CD8-positive, alpha-beta T cell (primary cell): ENCODE measurements at places on chromosomes 5 and 9.

DNA sequence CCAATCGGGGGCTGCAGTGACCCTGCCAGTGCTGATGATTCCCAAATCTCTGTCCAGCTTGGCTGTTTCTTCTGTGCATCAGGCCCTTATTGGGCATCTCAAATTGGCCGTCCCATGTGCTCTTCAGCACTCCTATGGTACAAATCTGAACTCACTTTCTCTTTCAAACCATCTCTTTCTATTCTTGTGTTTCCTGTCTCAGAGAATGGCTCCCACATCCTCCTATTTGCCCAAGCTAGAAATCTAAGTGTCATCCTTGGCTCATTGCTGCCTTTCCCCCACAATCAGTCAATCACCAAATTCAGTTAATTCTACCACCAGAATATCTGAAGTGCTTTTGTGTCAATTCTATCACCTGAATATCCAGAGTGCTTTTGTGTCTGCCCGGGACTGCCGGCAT is 336.6 kb downstream of the CWC27 start:
- no peak for DNase-seq

GRCh38 chr5:79697222-79698170 is 7.9 kb downstream of the CMYA5 start:
- DNase-seq = no peak

DNA sequence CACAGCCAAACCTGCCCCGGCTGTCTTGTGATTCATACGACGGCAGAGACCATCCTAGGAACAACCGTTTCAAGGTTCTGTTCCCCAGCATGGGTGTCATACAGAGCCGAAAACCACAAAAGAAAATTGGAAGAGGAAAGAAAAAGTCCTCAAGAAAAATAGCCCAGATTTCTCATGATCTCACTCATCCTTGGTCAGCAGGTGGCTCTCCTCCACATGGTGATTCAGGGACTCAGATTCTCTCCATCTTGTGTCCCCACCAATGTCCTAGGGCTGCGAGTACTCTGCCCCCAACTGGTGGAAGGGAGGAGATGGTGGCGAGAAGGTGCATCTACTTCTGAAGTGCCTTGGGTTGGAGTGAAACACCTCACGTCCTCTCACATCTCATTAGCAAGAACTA is 25.6 kb downstream of the PDZD2 start:
- DNase-seq = peak; percentile 7

DNA sequence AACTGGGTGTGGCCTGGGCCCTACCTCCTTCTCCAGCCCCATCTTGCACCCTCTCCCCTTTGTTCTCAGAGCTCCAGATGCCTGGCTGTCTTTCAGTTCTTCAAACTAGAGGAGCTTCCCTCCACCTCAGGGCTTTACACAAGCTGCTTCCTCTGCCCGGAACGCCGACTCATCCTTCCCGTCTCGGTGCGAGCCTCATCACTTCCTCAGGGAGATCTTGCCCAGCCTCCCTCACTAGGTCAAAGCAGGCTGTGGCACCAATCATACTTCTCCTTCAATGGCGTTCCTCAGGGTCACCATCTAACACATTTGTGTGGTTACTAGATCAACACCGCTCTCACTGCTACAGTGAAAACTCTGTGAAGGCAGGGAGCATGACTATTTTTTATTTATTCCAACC is 56.2 kb upstream of the ZSWIM6 start:
- no peak for DNase-seq

- no peak for DNase-seq
Observed at GRCh38 chr9:108972626-108973209, 38.5 kb downstream of the ABITRAM start.

GRCh38 chr5:107149243-107150005 is 521.3 kb downstream of the EFNA5 start:
- no peak for DNase-seq

- no peak for DNase-seq
Observed at GRCh38 chr9:106954558-106954957, 91.6 kb downstream of the ZNF462 start.

DNA sequence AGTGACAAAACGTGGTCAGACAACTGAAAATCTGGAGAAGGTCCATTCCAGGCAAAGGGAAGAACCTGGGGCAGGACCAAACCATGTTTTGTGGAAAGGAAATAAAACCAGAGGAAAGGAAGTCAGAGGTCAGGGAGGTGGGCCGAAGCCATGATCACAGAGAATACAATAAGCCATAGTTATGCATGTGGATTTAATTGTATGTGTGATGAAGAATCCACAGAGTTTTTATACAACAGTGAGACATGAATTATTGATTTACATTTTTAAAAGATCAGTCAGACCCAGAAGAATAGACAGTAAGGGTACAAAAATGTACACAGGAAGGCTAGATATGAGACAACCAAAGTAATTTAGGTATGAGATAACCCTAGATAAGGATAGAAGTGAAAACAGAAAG is 20.8 kb downstream of the TTC33 start:
- DNase-seq = no peak

GRCh38 chr5:97550164-97550563 is 367.1 kb upstream of the RIOK2 start:
- no peak for DNase-seq

GRCh38 chr5:150073086-150073625 is 13.2 kb downstream of the CSF1R start:
- DNase-seq = no peak

DNA sequence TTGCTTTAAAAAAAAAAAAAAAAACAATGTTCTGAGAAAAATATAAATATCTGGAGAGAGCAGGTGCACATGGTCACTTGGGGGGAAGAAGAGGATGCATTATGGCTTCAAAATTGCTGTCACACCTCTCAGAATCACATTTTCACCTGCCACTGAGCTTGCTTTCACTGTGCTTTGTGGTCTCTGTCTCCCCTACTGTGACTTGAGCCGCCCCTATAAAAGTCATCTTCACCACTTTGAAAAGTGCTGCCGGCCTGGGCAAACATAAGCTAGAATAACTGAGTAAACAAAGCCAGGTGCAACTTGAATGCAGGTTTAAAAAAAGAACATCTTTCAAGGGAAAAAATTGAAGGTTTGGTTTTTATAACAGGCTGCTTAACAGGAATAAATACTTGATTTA is 368.1 kb upstream of the GRIA1 start:
- no peak for DNase-seq

DNA sequence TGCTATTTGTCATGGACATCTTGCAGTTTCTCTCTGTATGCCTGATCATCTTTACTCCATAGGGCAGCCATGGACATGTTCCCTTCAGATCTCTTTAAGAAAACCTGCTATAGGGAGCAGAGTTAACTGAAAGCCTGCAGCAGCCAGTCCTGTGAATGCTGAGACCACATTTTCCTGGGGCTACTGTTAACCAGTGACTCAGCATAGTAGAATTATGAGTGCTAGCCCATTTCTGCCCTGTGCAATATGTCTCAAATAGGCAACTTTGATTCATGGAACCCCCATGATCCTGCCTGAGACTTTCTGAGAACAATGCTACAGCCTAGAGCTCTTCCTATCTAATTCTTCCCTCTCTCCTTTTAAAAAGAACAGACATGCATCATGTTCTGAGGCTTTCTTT is 624.2 kb downstream of the CHSY3 start:
- no peak for DNase-seq

DNA sequence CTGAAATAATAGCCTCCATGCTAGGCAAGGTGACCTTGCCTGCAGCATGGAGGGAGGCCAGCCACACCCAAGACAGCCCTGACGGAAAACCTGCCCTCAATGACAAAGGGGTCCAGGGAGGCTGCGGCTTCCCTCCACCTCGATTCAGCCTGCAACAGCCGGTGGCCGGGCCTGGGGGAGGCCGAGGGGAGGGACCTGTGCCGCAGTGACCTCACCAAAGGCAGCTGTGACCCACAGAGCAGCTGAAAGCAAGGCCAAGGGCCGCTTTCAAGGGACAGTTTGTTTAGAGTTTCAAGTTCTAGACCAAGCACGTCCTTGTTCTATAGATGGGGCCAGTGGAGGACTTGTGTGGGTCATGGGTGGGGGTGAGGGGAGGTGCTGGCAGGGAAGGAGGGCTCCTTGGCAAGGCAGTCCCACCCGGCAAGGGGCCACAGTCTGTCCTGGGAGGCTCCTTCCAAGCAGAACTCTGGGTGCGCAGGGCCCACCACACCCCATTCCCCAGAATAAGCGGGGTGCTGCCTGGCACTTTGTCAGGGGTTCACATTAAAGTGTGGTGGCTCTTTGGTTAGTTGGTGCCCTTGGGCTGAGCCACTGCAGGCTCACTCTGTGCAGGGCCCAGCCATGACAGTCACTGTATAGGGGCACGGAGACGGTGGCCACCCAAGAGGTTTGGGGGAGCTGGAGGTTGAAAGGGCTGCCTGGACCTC is 226.5 kb downstream of the FANCC start:
- DNase-seq = no peak

GRCh38 chr9:5846096-5846495 is 13.2 kb upstream of the ERMP1 start:
- DNase-seq = no peak

- DNase-seq = no peak
Observed at GRCh38 chr9:98688710-98689495, 19.8 kb downstream of the GABBR2 start.

- DNase-seq = no peak
Observed at GRCh38 chr5:107337281-107337680, 333.5 kb downstream of the EFNA5 start.

- DNase-seq = no peak
Observed at GRCh38 chr5:113302120-113302519, 132.7 kb downstream of the TSSK1B start.

DNA sequence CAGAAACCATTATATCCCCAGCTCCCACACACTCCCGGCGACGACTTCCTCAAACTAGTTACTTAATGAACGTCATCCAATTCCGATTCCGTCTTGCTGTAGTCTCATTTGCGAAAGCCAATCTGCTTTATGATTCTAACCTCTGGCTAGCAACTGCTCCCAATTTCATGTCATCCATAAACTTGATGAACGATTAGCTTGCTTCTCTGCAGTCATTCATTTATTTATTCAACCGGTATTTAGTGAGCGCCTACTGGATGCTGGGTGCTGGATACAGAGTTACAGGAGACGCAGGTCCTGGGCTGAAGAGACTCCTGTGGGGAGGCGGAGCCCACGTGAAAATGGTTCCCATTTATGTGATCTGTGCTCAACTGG is 46.2 kb downstream of the TSPAN17 start:
- DNase-seq = no peak

GRCh38 chr5:149387982-149388381 is 8.9 kb upstream of the IL17B start:
- no peak for DNase-seq

- DNase-seq = no peak
Observed at GRCh38 chr5:82925061-82925411, 152.2 kb downstream of the TMEM167A start.

- DNase-seq = no peak
Observed at GRCh38 chr5:181566-181965, 9.7 kb upstream of the LRRC14B start.

DNA sequence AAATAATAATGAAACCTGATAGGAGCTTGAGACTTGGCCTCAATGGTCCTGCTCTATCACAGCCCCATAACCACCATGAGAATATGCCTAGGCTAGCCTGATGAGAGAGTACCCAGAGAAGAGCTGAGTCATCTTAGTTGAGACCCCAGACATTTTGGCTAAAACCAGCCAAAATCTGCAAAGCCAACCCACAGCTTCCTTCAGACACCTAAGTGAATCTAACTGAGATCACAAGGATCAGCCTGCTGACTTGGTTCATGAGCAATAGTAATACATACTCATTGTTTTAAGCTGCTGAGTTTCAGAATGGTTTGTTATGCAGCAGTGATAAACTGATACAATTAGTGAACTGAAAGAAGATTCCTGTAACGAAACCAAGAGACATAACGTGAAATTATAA is 473.7 kb upstream of the PTGER4 start:
- DNase-seq = no peak

- DNase-seq = no peak
Observed at GRCh38 chr5:176789873-176790615, 20.3 kb upstream of the UNC5A start.

DNA sequence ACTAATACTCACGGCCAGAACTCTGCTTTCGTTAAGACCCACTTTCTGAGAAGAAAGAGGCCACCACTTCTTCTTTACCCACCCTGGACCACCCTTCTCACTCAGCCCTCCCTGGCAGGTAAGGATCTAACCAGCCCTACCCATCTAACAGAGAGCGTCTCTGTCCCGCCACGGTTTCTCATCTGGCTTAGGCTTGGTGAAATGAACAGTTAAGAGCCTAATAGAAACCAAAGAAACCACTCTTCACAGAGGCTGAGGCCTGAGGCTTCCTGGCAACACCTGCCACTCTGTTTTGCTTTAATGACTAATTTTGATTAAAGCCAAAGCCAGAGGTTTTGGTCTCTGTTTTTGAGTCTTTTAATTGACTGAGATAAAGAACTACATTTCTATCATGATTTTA is 354.1 kb upstream of the SLC30A5 start:
- DNase-seq = no peak
